Adipose tissue (tissue), 3 donors: ENCODE measurements at places on chromosomes 7 and 10. TPM values are rescaled to one million over a fixed set of nuclear protein-coding genes. Genes with fewer than 3 reads are reported as not detected.

TMEM139 gene
- 9.8 TPM for polyA plus RNA-seq

FAM171A1 gene
- 14.7 TPM for polyA plus RNA-seq

PRRT4 gene
- 9.9 TPM for polyA plus RNA-seq

FGFR2 gene
- polyA plus RNA-seq: 0.67 TPM

PNLIPRP3 gene
- polyA plus RNA-seq: 0.06 TPM

PON1 gene
- 0.12 TPM for polyA plus RNA-seq

UCMA gene
- not detected for polyA plus RNA-seq

OR2A42 gene
- not detected for polyA plus RNA-seq

CYP17A1 gene
- 0.34 TPM for polyA plus RNA-seq

TFEC gene
- 1.6 TPM for polyA plus RNA-seq

C10orf88 gene
- polyA plus RNA-seq: 5.6 TPM

TFPI2 gene
- 13.5 TPM for polyA plus RNA-seq

DIP2C gene
- 4.4 TPM for polyA plus RNA-seq

ASZ1 gene
- not detected for polyA plus RNA-seq

SPDYE9 gene
- not detected for polyA plus RNA-seq

SEMA3D gene
- 0.18 TPM for polyA plus RNA-seq

CD36 gene
- polyA plus RNA-seq: 612 TPM

TUBB8 gene
- not detected for polyA plus RNA-seq

HABP2 gene
- 5.2 TPM for polyA plus RNA-seq

SPDYE16 gene
- 0.11 TPM for polyA plus RNA-seq

TSPAN33 gene
- polyA plus RNA-seq: 6.1 TPM

GIMAP6 gene
- polyA plus RNA-seq: 23.2 TPM

CYP3A4 gene
- polyA plus RNA-seq: 0.22 TPM

TBXAS1 gene
- 3.4 TPM for polyA plus RNA-seq

HOXA9 gene
- 2.7 TPM for polyA plus RNA-seq

IMMP2L gene
- 15.0 TPM for polyA plus RNA-seq

PPP1R17 gene
- polyA plus RNA-seq: not detected

LYZL2 gene
- polyA plus RNA-seq: not detected

FBXO24 gene
- polyA plus RNA-seq: 0.45 TPM

WDFY4 gene
- 0.54 TPM for polyA plus RNA-seq
